ENCODE measurements at places on chromosomes 4 and X. TPM values are rescaled to one million over a fixed set of nuclear protein-coding genes. Genes with fewer than 3 reads are reported as not detected.

DNA sequence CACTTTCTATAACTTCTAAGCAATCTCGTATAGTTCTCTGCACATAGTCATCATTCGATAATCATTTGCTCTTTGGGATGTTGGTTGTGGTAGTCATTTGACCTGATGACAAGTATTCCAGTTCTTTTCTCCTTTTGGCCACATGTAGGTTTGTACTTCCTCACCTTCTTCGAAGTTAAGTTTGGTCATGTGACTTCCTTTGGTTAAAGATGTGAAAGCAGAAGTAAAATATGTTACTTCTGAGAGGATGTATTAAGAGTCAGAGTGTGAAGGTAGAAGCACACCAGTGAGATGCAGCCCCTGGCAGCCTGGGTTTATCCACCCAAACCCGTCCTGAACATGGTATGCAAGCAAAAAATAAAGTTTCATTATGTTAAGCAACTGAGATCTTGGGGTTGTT, 48.9 kb upstream of the ZNF518B start:
- DNase-seq = no peak
- no peaks in the 10 kb centered on the region for H3K36me3 ChIP-seq
- H3K4me1 ChIP-seq = no peaks in the 10 kb centered on the region
- no peaks in the 10 kb centered on the region for H3K27me3 ChIP-seq
- H3K27ac ChIP-seq = no peak overlapping the region

GRCh38 chrX:150767475-150768131, 74.4 kb downstream of the MTMR1 start:
- no peak for DNase-seq
- H3K36me3 ChIP-seq = no peaks in the 10 kb centered on the region
- H3K27me3 ChIP-seq = no peaks in the 10 kb centered on the region
- H3K4me3 ChIP-seq = no peak overlapping the region
- no peaks in the 10 kb centered on the region for H3K4me1 ChIP-seq

GRCh38 chr4:86181585-86181984, 178.3 kb downstream of the MAPK10 start:
- no peak overlapping the region for H3K4me3 ChIP-seq
- no peaks in the 10 kb centered on the region for H3K36me3 ChIP-seq
- no peaks in the 10 kb centered on the region for H3K4me1 ChIP-seq
- no peak overlapping the region for H3K27ac ChIP-seq

DNA sequence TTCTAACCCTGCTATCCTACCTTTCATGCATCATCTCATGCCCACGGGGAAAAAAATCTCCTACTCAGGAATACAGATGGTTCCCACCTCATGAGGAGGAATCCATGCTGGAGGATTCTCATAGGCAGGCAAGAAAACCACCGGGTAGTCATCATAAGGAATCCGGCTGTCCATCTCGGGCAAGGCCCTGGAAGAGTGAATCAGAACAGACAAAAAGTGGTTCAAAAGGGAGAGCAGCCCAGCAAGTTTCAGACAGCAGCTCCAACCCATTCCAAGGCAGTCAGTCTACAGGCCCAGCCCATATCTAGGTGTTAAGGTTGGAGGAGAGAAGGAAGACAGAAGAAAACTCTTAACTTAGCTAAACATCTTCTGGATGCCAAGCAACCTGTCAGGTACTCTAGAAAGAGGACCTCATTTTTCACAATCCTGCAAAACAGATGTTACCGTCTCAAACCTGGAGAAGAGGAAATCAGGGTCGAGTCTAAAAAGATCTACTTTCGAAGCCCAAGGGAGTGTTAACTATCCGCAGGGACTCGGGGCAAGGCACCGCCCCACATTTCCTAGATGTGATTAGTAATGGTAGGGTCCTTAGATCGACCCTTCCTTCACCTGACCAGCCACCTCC, 447 bp downstream of the PDZD11 start:
- no peak overlapping the region for H3K4me3 ChIP-seq
- DNase-seq = no peak
- H3K4me1 ChIP-seq = no peaks in the 10 kb centered on the region
- no peaks in the 10 kb centered on the region for H3K27me3 ChIP-seq
- H3K27ac ChIP-seq = no peak overlapping the region
- H3K36me3 ChIP-seq = no peaks in the 10 kb centered on the region

GRCh38 chr4:170651786-170652185, 562.0 kb upstream of the AADAT start:
- no peak overlapping the region for H3K4me3 ChIP-seq
- no peaks in the 10 kb centered on the region for H3K36me3 ChIP-seq
- DNase-seq = no peak
- no peaks in the 10 kb centered on the region for H3K4me1 ChIP-seq

GRCh38 chr4:167419468-167420140, 185.3 kb upstream of the SPOCK3 start:
- no peak overlapping the region for H3K27ac ChIP-seq
- H3K4me1 ChIP-seq = no peaks in the 10 kb centered on the region
- DNase-seq = no peak
- H3K4me3 ChIP-seq = no peak overlapping the region

- H3K27ac ChIP-seq = no peak overlapping the region
- no peaks in the 10 kb centered on the region for H3K36me3 ChIP-seq
- DNase-seq = peak; percentile 37
Measured at GRCh38 chr4:71229477-71230270, 109.1 kb upstream of the SLC4A4 start.

Gene WAS
- total RNA-seq = 14.4 TPM

Gene VEGFC
- total RNA-seq = 6.2 TPM

Gene NWD2
- not detected for total RNA-seq
